ENCODE measurements at places on chromosomes 12 and 14.

DNA sequence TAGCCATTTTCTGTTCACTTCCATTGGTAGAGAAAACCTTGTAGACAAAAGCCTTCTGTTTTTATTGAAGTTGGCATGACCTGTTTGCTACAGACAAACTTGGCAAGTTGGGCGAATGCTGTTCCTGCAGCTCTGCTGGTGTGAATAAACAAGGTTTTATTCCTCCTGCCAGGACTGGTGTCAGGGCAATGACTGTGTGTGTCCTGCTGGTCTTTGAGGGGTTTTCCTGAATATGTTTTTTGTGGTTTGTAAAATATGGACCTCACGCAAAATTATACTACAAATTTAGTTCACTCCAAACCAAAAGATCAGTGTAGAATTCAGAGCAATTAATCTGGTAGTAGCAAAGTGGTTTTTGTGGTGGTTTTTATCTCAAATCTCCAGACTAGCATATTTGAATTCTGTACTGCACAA, 140.8 kb downstream of the ERC1 start:
- no peak for DNase-seq

- DNase-seq = no peak
Measured at GRCh38 chr14:43765474-43765873, 741.6 kb downstream of the FSCB start.

DNA sequence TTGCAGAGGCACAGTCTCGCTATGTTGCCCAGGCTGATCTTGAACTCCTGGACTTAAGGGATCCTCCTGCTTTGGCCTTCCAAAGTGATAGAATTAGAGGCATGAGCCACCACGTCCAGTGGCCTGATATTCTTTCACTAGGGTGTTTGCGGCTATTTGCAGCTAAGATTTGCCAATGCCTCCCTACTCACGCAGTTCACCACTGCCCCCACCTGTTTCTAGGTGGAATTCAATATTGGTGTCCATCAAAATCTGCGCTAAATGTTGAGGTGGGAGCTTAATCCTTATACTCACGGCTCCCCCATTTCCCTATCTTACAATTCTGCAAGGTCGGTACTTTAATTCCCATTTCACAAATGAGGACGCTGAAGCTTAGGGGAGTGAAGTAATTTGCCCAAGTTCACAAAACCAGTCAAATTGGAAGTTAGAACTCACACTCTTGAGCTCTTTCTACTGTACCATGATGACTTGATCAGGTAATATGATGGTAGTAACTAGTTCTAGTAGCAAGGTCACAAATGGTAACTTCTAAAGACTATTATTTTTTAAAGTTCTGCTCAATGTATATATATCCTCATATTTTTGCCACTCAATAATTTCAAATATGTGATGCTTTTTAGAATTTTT, 22.1 kb upstream of the LRRC9 start:
- DNase-seq = no peak

GRCh38 chr12:25241167-25242020, 9.3 kb downstream of the KRAS start:
- DNase-seq = no peak

- no peak for DNase-seq
Measured at GRCh38 chr14:57326253-57326652, 57.5 kb downstream of the AP5M1 start.

DNA sequence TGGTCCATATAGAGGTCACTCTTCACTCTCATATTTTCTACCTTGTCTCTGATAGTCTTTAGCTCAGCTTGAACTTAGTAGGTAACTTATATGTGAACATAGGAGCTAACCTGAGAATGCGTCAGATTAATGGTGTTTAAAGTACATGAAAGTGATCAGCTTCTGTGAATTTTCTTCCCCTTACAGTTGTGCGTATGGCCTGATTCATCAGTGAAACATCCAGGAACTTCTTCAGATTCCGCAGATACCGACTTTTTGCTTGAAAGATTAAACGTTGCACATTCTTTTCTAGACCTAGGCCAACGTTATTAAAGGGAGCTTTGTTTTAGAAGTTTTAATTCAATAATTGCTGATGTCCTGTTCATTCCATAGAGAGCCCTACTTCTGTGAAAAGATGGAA, 1945.1 kb upstream of the SEL1L start:
- no peak for DNase-seq

DNA sequence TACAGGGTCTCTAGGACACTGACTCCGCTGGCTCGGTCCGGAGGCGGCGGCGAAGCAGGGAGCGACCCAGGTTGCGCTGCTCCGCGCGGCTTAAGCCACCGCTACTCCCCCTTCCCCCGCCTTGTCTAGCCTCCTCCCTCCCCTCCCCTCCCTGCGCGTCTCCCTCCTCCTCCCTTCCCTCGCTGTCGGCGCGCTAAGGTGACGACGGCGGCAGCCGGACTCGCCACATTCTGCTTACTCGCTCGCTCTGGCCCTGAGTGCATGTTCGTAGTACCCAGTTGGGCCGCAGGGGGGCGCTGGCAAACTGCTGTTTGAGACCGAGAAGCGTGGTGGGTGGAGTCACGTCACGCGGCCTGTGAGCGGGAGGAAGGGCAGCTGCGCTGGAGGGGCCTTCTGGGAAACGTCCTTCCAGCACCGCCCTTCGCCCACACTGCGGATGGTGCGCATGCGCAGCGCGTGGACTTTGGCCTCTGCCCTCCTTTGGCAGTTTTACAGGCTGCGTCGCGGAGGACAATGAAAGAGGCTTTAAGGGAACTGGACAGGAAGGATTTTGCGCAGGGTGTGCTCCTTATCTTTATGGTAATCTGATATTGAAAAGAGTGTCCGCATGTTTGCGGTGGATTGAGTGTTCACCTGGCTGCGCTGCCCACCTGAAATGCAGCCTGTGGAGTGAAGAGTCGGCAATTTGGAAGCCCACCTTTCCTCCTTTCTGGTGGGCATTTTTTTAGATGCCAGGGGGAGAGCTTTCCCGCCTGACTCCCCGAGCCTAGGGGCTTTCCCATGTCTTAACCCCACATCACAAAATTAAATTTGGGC, at the start of gene SCAF11:
Gene SCAF11, minus strand, starts transcription at position 107 of the 816 bp plus-strand sequence. CDS start 26,407 bp downstream, outside the sequence.
- DNase-seq = peak; percentile 100

DNA sequence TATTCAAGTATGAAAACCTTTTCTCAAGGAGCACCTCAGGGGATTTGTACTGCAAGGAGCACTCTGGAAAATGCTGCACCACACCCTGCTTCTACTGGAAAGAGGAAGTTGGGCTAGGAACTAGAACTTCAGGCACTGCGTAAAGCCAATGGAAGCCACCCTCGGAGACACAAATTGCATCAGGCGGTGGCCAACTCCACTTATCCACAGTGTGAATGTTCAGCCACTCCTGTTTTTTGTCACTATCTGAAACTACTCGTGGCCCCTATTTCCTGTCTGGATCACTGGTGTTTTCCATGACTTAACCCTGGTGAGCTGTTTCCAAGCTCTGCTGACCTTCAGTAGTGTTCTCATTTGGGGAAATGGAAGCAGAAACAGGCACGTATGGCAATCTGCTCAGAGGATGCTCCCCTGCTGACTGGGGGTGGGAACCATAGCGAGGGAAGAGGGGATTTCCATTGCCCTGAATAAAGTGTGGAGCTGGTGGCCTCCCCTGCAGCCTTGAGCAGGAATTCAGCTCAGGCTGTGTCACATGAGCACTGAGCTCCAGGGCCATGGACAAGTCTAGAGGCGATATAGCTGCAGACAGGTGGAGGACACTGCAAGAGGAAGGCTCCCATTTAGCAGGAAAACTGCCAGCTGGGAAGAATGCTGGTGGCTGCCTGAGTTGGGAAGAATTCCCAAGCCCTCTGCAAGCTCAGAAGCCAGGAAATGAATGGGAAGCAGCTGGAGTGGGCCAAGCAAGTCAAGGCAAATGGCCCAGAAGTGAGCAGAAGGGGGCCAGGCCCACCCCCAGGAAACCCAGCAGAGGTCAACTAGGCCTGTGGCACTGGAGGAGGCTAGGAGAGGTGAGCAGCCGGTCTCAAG, 50.5 kb upstream of the RAP1B start:
- DNase-seq = no peak

DNA sequence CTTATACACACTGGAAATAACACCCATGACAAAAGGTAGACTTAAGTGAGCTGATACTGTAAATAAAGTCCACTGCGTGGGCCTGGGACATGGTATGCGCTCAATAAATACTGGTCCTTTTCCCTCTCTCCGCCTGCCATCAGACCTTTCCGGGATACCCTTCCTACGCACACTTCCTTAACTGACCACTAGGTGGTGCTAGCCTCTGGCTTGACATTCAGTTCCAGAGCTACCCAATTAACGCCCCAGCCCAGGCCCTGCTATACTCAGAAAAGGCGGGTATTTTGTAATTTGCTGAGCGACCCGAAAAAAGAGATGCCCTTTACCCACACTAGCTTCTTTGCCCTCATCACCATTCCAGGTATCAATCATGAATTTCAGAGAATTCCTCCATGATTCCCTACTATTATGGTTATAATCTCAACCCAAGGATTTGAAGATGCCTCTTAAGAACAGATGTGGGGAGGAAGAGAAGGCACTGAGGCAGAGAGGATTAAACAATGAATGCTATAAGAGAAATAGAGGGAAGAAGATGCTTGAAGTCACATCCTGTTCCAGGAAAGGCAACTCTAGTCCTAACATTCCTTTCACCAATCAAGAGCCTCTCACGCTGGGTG, 3.9 kb upstream of the LRP1 start:
- DNase-seq = peak; percentile 55

- DNase-seq = no peak
Measured at GRCh38 chr12:26795910-26796309, 37.1 kb downstream of the ITPR2 start.

DNA sequence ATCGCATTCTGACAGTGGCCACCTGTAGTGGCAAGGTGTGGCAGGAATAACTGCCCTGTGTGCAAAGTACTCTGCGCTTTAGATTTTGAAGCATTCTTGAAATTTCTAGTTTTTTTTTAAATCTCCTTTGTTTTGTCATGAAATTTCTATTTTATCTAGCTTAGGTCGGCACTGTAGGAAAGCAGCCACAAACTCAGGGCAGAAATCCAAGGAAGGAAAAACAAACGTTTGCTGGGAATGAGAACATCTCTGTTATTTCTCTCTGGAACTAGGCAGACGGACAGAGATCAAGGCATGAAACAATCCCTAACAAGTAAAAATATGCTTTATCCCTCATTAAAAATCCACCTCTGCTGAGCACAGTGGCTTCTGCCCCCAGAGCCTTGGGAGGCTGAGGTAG, 1.3 kb upstream of the NR2C1 start:
- DNase-seq = no peak

GRCh38 chr12:111784953-111785352, 18.2 kb downstream of the ALDH2 start:
- DNase-seq = no peak

DNA sequence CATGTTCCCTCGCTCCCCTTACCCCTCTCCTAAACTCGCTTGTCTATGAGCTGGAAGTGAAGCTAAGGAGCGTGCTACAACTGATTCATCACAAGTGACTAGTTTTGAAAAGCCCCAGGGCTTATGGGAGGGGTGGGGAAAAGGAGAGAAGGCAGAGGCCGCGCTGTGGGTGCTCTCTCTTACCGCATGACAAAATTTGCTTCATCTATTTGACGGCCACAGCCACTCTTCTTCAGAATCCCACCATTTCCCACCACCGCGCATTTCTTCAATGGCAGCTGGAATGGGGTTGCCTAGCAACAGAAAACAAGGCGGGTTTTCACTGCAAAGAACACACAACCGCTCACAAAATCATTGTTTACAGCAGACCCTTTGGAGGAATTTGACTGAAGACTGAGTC, 79.4 kb downstream of the ST8SIA1 start:
- no peak for DNase-seq

GRCh38 chr12:41998436-41998835, 146.2 kb downstream of the GXYLT1 start:
- no peak for DNase-seq

- DNase-seq = no peak
Measured at GRCh38 chr12:82698708-82699564, 12.2 kb downstream of the TMTC2 start.

DNA sequence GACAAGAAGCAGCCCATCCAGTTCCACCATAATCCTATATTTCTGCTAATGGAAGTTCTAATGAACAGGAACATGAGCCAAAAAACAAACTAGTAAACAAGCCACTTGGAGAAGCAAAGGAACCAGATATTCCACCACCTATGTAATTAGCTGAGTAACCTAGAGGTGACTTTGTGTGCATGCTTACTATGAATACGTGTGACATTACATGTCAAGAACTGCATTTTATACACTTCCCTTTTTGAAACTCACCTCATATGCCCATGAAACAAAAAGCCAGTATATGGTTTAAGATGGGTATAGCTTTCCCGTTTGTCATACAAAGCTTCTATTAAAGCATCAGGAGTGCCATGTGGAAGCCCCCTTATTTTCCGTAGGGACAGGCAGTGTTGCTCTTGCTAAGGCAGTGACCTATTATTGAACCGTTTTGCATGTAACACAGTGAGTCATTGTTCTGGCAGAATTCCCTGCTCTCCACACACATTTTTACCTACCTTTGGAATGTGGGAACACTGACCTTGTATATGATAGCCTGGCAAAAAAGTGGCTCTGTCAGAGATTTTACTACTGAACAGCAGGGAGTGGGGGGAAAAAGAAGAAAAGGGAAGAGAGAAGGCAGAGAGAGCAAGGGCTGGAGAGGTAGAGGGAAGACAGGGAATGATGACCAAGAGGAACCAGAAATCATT, 34.8 kb upstream of the FRMD6 start:
- no peak for DNase-seq

DNA sequence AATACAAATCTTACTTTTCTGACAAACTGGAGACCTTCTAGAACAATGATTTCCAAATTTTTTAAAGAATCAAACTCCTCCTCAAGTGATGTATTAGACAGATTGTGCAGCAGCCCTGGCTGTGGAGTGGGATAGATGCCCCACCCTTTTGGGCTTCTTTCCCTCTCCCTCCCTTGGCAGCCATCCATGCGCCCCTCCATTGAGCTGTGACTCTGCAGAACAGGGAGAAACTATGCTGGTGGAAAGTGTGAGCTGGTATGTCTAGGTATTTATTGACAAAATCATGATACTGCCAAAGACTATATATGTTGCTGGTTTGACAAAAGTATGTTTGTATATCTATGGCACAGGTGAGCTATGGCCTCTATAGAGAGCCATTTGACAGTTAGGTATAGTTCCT, 138.5 kb downstream of the KTN1 start:
- no peak for DNase-seq

DNA sequence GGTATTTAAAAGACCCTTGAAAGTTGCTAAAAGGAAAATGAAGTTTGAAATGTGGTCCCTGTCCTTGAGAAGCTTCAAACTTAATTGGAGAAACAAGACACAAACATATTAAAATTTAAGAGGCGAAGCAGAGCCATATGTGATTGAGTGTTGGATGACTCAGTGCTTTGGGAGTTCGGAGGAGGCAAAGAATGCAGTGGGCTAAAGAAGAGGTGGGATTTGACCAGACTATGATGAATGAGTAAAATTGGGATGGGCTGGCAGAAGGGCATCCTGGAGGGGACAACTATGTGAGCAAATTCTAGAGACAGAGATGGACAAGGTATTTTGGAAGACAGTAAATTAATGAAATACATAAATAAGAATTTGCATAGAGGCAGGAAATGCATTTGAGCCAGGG, 358.6 kb downstream of the EGLN3 start:
- DNase-seq = no peak

GRCh38 chr12:116990971-116991966, 80.5 kb downstream of the FBXW8 start:
- no peak for DNase-seq

- DNase-seq = no peak
Measured at GRCh38 chr14:90620568-90621077, 195.6 kb downstream of the TTC7B start.

- no peak for DNase-seq
Measured at GRCh38 chr12:66552716-66553115, 126.2 kb downstream of the GRIP1 start.

GRCh38 chr12:105705765-105706164, 375.3 kb downstream of the C12orf75 start:
- no peak for DNase-seq
